Stimulated activated naive CD8-positive, alpha-beta T cell treated with anti-CD3 and anti-CD28 coated beads, Interleukin-15, amount 100 ng/mL, for 72 hours (primary cell): ENCODE measurements at places on chromosomes 5 and 9.

DNA sequence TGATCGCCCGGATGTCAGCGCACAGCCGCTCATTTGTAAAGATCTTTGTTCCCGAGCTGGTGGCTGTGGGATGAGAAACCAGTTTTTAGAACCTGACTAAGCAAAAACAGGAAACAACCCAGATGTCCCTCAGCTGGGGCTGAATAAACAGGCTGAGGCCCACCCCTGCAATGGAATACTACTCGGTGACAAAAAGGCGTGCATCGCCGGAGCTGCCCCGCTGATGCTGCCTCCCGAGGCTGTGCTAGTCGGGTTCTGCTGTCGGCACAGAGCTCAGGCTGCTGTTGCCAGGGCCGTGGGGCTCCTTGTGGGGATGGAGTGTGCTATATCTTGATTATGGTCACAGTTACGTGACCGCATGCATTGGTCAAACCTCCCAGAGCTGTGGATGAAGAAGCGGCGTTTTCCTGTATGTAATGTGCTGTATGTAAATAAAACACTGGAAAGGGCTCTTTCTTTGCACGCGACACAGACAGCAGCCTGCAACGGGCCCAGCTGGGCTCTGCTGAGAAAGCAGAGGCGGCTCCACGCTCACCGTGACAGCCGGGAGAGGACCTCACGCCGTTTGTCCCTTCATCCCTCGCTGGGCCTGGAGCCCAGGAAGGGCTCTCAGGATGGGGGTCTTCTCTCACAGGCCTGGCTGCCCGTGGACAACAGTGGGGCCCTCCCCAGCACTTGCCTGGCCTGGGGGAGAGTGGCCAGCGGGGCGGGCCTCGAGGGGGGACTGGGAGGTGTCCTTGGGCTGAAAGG is 51.5 kb upstream of the RNU6ATAC start:
- DNase-seq, result no peak

GRCh38 chr5:126595486-126596083 is 566 bp upstream of the ALDH7A1 start:
- DNase-seq, result no peak

DNA sequence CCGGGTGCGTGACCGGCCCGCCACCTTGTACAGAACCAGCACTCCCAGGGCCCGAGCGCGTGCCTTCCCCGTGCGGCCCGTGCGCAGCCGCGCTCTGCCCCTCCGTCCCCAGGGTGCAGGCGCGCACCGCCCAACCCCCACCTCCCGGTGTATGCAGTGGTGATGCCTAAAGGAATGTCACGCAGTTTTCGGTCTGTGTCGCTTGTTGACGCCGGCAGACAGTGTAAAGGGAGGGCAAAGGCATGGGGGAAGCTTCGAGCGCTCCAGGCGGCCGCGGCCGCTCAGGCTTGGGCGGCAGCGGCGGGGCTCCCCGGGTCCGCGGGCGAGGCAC is 1.3 kb downstream of the LRRC26 start:
- DNase-seq, result no peak

GRCh38 chr5:80376557-80376956 is 31.3 kb upstream of the ZFYVE16 start:
- DNase-seq, result no peak

DNA sequence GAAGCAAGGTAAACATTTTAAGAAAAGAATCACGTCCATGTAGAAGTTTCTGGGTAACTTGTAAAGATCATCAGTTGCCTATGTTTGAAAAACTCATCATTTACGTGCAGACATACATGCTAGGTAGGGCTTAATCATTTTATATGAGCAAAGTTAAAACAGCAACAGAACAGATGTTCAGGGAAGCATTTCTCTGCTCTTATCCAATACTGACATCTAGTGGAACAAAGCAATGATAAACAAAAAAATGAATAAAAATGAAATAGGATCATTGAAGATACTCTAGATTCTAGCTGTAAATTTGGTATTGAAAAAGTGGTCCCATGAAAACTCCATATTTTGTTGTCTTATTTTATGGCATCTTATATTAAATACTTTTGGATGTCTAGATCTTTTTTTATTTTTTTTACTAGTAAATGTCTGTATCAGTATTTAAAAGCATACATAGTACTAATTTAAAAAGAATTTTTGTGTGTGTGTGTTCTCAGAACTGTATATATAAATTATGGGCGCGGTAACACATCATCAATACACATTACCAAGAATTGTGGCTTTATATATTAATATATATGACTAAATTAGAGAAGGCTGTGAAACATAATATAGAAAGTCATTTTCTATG is 1050.2 kb downstream of the CDH12 start:
- no peak for DNase-seq

DNA sequence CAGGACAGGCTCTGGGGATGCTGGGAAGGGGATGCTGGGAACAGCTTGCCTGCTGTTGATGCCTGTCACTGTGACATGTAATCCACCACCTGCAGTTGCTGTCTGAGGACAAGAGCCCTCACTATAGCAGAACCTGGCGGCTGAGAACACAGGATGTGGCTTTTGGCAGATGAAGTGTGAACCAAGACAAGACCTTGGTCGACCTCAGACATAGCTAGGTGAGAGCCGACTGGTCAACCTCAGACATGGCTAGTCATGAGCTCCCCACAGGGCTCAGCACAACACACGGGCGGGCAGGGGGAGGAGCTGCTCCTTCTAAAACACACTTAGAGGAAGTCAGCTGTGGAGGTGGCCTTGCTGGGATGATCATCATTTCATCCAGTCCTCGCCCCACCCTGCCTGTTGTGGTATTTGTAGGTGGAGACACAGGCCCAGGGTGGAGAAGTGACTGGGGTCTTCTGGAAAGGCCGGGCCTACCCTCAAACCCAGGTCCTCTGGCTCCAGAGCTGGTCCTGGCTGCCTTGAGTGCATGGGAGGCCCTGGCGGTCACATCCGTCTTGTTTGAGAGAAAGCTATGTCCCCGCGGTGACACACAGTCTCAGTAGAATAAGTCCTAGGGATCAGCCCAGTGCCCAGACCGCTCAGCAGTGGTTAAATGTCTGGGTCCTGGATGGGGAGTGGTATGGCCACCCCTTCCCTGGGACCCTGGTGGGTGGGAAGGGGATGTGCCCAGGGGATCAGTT is 6.1 kb downstream of the SUSD3 start:
- peak; percentile 96 for DNase-seq

- DNase-seq, result no peak
These were observed 106.6 kb upstream of the ANKRD55 start for GRCh38 chr5:56339732-56340131.

GRCh38 chr9:105259274-105259673 is 14.8 kb downstream of the SLC44A1 start:
- no peak for DNase-seq

- no peak for DNase-seq
These were observed 40.0 kb upstream of the CDC42SE2 start for GRCh38 chr5:131223751-131224386.

DNA sequence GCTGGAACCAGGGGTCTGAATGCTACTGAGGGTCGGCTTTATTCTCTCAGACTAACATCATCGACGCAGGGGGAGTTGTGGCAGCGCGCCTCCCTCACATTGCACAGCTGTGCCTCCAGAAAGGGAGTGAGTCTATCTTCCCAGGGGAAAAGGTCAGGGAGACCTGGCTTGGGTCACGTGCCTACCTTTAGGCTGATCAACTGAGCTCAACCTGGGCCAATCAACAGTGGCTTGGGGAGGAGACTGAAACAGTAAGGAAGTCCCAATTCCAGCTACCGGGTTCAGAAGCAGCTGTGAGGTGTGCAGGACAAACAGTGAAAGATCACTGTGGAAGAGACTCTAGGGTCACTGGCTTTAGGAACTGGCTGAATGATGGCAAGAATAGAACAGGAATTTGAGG is 14.3 kb downstream of the SNX30 start:
- no peak for DNase-seq

DNA sequence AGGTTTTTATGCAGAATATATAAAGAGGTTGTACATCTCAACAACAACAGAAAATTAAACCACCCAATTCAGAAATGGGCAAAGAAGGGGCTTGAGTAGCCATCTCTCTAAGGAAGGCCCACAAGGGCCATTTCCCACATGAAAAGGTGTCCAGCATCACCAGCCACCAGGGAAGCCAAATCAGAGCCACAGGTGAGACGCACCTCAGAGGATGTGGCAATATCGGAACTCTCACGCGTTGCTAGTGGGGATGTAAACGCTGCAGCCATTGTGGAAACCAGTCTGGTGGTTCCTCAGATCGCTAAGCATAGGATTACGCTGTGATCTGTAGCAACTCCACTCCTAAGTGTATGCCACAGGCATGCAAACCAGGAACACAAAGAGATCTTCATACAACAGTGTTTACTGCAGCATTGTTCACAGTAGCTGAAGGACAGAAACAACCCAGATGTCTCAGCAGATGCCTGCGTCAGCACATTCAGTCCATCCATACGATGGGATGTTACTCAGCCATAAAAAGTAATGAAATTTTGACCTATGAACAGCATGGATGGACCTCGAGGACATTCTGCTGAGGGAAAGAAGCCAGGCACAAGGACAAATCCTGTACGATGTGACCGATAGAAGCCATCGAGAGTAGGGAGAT is 84.3 kb upstream of the CACNA1B start:
- no peak for DNase-seq

- DNase-seq, result no peak
These were observed 67.1 kb downstream of the BAAT start for GRCh38 chr9:101317735-101318134.
